Coronary artery (tissue), 2 donors: ENCODE measurements at places on chromosomes 5 and 9.
A peak's percentile ranks its signal among the peaks of the same experiment; 100 is the strongest.

- DNase-seq: no peak
Observed at GRCh38 chr9:128421482-128421996, 882 bp downstream of the CERCAM start.

DNA sequence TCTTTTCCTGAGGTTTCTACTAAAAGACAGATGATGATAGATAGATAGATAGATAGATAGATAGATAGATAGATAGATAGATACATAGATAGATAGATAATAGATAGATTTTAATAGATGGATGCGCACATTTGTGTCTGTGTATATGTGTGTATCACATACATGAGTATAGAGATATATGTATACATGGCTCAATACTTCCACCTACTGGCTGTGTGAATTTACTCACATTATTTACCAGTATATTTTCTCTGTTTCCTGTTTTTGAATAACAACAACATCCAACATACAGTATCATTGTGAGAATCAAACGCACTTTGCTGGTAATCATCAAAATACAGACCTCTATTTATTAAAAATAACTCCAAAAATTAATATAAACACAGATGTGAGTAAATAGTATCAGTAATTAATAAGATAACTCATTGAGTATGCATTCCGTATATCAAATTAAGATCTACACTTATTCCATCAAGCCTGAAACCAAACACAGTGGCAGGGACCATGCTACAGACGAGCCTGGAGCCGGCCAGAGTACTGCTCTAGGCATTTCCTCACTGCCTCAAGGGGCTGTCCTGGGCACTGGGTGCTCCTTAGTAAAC, 338.0 kb downstream of the SEMA5A start:
- DNase-seq: no peak

GRCh38 chr5:147780924-147781573, 1.5 kb downstream of the JAKMIP2 start:
- DNase-seq: no peak

- no peak for DNase-seq
Observed at GRCh38 chr9:22052376-22052945, 43.4 kb upstream of the CDKN2B start.

DNA sequence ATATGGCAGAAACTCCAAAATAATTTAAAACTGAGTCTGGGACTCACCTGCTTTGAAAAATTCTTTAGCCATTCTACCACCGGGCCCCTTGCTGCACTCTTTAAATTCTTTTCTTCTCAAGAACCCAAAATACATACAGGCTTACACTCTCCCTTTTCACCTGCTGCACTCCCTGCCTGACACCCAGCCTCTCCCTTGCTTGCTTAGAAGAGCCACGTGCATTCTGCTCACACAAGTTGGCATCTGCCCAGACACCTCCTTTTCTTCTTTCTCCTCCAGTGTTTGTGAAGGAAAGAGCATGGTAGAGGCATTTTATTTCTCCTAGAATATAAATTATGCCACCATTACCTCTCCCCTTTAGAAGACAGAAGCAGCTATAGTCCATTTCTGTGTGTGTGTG, 39.0 kb upstream of the AOPEP start:
- DNase-seq: no peak

- DNase-seq: no peak
Observed at GRCh38 chr5:164191240-164191639, 685.8 kb downstream of the MAT2B start.

DNA sequence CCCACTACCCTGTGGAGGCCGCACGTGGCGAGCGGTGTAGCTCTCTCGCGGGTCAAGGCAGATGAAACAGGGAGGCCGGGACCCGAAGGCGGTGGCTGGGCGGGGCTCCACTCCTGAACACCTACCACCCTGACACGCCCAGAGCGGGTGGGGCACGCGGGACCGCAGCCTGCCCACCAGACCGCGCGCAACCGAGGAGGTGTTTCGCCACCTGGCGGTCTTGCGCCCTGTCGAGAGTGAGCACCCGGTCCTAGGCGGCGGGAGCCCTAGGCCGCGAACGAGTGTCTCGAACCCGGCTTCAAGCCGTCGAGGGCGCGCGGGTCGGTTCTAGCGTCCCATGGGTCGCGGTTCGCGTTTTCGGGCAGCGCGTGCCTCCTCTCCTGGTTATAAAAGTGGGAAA, 2.2 kb upstream of the EXOSC3 start:
- no peak for DNase-seq

- no peak for DNase-seq
Observed at GRCh38 chr9:115204904-115205453, 87.0 kb upstream of the TNC start.

GRCh38 chr9:16482764-16483163, 387.7 kb downstream of the BNC2 start:
- DNase-seq: no peak

- no peak for DNase-seq
Observed at GRCh38 chr5:1195916-1196315, 5.5 kb upstream of the SLC6A19 start.

DNA sequence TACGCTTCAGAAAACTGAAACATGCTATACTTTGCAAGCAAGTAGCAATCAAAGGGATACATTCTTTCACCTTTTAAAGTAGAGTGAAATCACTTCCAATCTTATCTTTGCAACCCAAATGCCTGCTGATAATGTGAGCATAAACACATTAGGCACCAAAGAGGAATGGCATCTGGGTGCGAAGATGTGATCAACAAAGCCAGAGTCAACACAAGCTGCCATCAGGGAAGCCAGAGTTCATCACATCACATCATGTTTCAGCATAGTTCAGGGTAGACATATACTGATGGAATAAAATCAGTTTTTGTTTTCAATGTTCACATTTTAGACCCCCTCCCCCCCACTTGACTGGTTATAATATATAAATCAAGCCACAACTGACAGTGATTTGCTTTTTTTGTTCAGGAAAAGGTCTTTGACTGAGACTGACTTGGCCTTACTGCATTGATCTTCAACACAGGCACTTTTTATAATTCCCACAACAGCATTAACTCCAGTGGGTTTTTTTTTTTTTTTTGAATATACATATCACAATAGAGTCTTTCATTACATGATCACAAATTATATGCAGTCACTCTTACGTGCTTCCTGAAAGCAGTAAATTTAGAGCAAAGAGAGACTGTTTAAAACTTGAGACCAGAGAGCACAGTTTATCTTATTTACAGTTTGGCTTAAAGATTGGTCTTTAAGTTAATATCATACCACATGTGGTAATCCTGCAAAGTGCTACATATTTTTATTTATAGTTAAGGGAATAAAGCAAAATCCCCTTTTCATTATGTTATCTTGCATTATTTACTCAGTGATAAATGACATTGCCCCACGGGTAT, 20.3 kb downstream of the AOPEP start:
- no peak for DNase-seq

DNA sequence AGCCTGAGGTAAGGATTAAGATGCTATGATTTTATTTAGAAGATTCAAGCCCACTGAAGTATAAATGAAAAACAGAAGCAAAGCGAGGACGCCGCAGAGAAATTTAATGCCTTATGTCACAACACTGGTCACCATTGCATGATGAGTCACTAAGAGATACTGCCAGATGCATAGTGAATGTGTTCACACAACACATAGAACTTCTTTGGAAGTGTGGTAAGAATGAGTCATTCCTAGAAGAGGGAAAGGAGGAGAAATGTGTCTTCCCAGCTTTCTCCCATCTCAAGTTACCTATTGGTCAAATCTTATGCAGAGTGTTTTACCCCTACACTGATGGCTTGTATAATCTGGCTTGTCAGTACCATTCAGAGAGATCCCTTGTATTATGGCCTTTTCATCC, 465.3 kb upstream of the ARRDC3 start:
- no peak for DNase-seq

GRCh38 chr9:125538092-125538473, 168.9 kb downstream of the MAPKAP1 start:
- DNase-seq: no peak

DNA sequence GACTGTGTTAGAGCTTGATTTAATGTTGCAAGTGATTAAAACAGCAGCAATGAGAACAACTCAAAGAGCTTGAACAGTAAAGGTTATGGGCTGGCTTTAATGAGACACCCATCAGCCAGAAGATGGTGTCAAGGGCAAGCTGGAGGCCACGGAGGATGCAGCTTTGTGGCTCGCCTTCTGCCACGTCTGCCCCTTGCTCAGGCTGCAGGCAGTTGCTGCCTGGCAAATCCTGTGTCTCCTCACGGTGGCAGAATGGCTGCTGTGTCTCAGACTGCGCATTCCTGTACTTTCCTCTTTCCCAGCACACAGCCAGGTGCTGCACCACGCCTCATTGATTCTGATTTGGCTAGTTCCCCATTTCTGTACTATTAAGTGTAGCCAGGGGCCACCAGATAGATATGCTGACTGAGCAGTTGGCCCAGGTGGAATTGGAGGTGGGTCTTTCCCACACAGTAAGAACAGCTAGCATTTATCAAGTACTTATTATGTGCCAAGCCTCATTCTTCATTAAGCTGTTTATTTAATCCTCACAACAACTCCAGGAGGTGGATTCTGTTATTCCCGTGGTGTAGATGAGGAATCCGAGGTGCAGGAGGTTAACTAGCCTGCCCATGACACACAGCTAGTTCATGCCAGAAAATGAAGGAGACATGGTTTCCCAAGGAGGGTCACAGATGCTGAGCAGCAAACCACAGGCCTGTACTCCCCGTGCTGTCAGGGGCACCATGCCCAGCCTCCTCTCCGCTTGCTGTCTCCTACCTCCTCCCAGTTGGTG, 3.5 kb downstream of the NXNL2 start:
- no peak for DNase-seq

DNA sequence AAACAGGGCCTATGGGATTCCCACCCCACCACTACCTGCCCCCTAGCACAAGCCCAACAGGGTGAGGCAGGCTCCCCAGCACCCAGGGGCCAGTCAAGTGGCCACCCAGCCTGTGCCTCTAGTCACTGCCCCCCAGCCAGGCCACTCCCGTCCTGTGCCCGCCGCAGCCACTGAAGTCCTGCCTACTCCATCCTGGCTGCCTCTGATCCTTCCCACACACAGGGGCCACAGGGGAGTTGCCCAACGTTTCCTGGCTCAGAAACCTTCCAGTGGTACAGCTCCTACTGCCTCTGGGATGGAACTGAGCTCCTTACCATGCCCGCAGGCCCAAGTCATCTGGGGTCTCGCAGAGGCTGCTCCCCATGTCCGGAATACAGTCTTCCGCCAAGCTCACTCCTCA, 70.2 kb upstream of the STXBP1 start:
- peak; percentile 92 for DNase-seq

DNA sequence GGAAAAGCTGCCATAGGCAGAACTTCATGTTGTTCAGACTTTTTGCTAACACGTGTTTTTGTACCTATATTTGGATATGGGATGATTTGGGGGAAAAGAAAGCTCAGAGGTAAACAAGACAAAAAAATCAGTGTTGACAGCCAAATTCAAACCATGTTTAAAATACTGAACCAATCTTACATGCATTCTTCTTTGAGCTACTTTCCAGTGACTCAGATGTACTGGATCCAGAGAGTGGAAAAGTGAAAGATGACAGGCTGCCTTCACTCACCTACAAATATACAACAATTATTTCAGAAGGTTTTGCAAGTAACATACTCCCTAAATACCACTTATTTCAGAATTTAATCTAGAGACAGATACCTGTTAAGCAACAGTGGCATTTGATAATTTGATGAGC, 165.7 kb downstream of the MPDZ start:
- DNase-seq: no peak

DNA sequence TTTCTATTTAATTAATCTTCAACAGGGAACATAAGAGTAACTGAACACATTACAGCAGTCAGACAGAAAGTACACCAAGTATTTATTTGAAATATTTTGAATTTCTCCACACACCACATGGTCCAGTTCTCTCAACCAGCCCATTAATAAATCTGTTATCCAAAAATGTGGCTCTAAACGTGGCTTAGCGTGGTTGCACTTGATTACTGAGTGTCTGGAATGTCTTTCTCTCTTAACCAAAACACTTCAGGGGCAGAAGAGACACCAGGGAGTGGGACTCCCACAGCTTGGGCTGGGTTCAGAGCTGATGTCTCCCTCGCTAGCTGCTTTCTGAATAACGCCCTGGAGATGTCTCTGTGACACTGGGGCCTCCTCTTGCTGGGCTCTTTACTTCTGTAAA, 52.6 kb upstream of the FANCC start:
- no peak for DNase-seq
